ENCODE measurements at places on chromosomes 3 and 15.
A peak's percentile ranks its signal among the peaks of the same experiment; 100 is the strongest.

- H3K4me1 ChIP-seq: no peaks in the 10 kb centered on the region
- no peak for DNase-seq
Measured at GRCh38 chr3:143726727-143727126, 121.5 kb downstream of the SLC9A9 start.

- no peak overlapping the region for H3K4me3 ChIP-seq
- peaks cover 15% of the 10 kb centered on the region for H3K36me3 ChIP-seq
- no peak overlapping the region for H3K27ac ChIP-seq
- no peaks in the 10 kb centered on the region for H3K27me3 ChIP-seq
- no peaks in the 10 kb centered on the region for H3K4me1 ChIP-seq
Measured at GRCh38 chr15:34354286-34354685, 11.2 kb downstream of the NUTM1 start.

GRCh38 chr3:179961071-179961702, 75.5 kb downstream of the PEX5L start:
- peak; percentile 43 for DNase-seq
- H3K36me3 ChIP-seq: peaks cover 18% of the 10 kb centered on the region
- peak overlapping the region; percentile 97 for H3K27ac ChIP-seq
- H3K27me3 ChIP-seq: no peaks in the 10 kb centered on the region
- H3K4me1 ChIP-seq: peaks cover 97% of the 10 kb centered on the region

DNA sequence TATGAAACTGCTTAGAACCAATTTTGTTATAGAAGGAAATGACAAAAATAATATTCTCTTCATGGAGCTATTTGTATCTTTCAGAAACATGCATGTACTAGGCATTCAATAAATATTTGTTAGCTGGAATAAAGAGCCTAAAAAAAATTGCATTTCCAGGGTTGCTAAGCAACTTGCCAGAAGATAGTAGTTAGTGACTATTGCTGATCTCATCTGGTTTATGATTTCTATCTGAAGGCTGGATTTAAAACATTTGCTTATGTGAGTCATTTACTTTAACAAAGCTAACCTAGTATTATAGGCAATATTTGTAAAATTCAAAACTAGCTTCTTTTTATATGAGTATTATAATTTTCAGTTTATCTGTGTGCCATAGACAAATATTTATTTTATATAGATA, 78.3 kb downstream of the NAALADL2 start:
- no peaks in the 10 kb centered on the region for H3K36me3 ChIP-seq
- no peaks in the 10 kb centered on the region for H3K4me1 ChIP-seq
- DNase-seq: no peak
- no peaks in the 10 kb centered on the region for H3K27me3 ChIP-seq

DNA sequence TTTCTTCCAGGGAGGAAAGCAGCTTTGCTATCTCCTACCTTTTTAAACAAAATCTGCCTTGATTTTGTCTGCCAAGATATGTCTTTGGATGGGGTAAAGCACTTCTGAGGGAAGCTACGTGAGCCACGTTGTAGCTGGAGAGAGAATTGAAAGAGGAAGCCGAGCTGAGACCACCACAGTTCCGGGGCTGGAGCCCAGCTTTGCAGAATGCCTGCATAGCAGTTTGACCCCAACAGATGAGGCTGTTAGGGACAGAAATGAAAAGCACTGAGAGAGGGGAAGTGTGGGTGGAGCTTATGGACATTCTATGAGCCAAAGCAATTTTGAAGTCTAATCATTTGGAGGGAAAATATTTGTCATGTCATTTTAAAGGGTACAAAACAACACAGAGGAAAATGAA, 45.4 kb downstream of the LIPC start:
- peak; percentile 81 for DNase-seq
- H3K4me1 ChIP-seq: peaks cover 66% of the 10 kb centered on the region
- H3K4me3 ChIP-seq: peak overlapping the region; percentile 22
- H3K27ac ChIP-seq: peak overlapping the region; percentile 92

GRCh38 chr15:90231028-90232017, 2.4 kb downstream of the CIB1 start:
- H3K36me3 ChIP-seq: peaks cover 26% of the 10 kb centered on the region
- H3K27ac ChIP-seq: 0 out of 2 replicates have a peak overlapping the region, but pooled peaks have one; percentile 28
- peak; percentile 72 for DNase-seq
- no peak overlapping the region for H3K4me3 ChIP-seq
- no peaks in the 10 kb centered on the region for H3K27me3 ChIP-seq

GRCh38 chr3:76372497-76372896, 587.1 kb upstream of the ZNF717 start:
- no peaks in the 10 kb centered on the region for H3K27me3 ChIP-seq
- H3K4me3 ChIP-seq: no peak overlapping the region
- H3K36me3 ChIP-seq: no peaks in the 10 kb centered on the region

DNA sequence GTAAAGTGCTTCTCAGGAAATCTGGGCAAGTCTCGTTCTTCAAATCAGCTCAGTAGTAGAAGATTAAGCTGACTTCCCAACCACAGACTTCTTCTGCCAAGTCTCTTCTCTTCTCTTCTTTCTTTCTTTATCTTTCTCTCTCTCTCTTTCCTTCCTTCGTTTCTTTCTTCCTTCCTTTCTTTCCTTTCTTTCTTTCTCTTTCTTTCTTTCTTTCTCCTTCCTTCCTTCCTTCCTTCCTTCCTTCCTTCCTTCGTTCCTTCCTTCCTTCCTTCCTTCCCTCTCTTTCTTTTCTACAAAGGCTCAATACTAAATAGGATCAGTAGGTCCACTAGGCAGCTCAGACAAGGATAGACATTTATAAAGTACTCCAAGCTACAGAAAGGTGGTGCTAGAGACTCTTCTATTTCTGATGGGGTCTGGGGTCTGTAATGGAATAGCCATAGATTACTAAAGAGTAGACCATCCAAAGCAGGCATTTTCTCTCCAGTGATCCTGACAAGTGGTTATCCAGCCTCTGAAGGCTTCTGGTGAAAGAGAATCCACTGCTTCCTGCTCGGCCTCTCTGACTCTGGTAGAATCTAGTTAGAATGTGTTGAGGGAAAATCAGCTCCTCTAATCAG, 100.8 kb downstream of the TPRG1 start:
- H3K27ac ChIP-seq: no peak overlapping the region
- DNase-seq: no peak
- H3K27me3 ChIP-seq: peaks cover 10% of the 10 kb centered on the region

- H3K36me3 ChIP-seq: no peaks in the 10 kb centered on the region
- no peak overlapping the region for H3K27ac ChIP-seq
- peaks cover 5% of the 10 kb centered on the region for H3K4me1 ChIP-seq
- no peak overlapping the region for H3K4me3 ChIP-seq
- no peaks in the 10 kb centered on the region for H3K27me3 ChIP-seq
- no peak for DNase-seq
Measured at GRCh38 chr15:84741121-84741520, 7.3 kb upstream of the ZNF592 start.

DNA sequence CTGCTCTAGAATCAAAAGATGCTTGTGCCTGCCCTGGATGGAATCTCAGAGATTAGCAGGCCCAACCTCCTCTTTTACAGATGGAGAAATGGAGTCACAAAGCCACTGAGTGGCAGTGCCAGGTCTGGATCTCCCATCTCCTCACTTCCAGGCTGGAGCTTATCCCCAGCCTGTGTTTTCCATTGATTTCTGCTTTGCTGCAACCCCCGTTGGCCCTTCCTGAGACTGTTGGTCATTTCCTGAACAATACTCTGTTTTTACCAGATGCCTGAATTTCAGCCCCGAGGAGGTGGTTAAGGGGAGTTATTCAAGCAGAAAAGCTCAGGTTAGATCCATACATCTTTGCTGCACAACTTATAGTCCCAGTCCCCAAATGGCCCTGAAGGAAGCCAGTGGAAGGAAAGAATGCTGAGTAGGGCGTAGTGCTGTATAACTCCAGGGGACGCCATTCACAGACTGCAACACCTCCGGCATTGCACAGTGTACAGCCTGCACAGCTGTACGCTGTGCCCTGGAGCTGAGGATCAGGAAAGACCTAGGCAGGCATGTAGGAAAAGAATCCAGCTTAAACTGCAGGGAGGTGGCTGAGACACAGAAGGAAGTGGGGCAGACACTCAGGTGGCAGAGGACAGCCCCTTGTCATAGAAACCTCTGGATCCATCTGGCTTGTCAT, 77.5 kb downstream of the RPLP1 start:
- H3K4me3 ChIP-seq: no peak overlapping the region
- no peak for DNase-seq
- H3K4me1 ChIP-seq: no peaks in the 10 kb centered on the region
- no peaks in the 10 kb centered on the region for H3K36me3 ChIP-seq
- H3K27me3 ChIP-seq: peaks cover 6% of the 10 kb centered on the region
- H3K27ac ChIP-seq: no peak overlapping the region

GRCh38 chr3:192825216-192825615, 92.4 kb downstream of the MB21D2 start:
- no peaks in the 10 kb centered on the region for H3K36me3 ChIP-seq
- peaks cover 9% of the 10 kb centered on the region for H3K27me3 ChIP-seq
- no peak overlapping the region for H3K4me3 ChIP-seq
- no peaks in the 10 kb centered on the region for H3K4me1 ChIP-seq

DNA sequence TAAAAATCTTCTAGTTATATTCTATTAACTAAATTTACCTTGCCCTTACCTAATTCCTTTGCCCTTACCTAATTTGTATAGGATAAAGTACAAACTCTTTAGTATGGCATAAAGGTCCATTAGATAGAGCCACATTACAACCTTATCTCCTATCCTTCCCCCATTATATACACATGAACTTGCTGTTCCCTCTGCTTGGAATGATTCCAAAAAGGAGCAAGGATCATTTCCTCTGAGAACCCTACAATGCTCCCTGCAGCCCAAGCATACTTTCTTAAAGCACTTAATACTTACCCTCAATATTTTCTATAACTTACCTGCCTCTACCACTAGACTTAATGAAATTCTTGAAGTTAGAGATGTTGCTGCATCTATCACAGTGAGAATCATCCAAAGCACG, 118.9 kb upstream of the CCDC54 start:
- H3K27ac ChIP-seq: no peak overlapping the region
- H3K4me1 ChIP-seq: no peaks in the 10 kb centered on the region
- H3K4me3 ChIP-seq: no peak overlapping the region
- H3K27me3 ChIP-seq: no peaks in the 10 kb centered on the region
- H3K36me3 ChIP-seq: no peaks in the 10 kb centered on the region

GRCh38 chr15:77709135-77709886, 76.6 kb upstream of the LINGO1 start:
- no peaks in the 10 kb centered on the region for H3K36me3 ChIP-seq
- H3K4me1 ChIP-seq: no peaks in the 10 kb centered on the region
- no peak overlapping the region for H3K4me3 ChIP-seq
- no peak overlapping the region for H3K27ac ChIP-seq
- peak; percentile 18 for DNase-seq

GRCh38 chr15:36256404-36256807, 323.0 kb upstream of the CDIN1 start:
- no peaks in the 10 kb centered on the region for H3K27me3 ChIP-seq
- no peaks in the 10 kb centered on the region for H3K4me1 ChIP-seq
- no peak overlapping the region for H3K27ac ChIP-seq
- no peak for DNase-seq
- no peak overlapping the region for H3K4me3 ChIP-seq
- H3K36me3 ChIP-seq: no peaks in the 10 kb centered on the region

DNA sequence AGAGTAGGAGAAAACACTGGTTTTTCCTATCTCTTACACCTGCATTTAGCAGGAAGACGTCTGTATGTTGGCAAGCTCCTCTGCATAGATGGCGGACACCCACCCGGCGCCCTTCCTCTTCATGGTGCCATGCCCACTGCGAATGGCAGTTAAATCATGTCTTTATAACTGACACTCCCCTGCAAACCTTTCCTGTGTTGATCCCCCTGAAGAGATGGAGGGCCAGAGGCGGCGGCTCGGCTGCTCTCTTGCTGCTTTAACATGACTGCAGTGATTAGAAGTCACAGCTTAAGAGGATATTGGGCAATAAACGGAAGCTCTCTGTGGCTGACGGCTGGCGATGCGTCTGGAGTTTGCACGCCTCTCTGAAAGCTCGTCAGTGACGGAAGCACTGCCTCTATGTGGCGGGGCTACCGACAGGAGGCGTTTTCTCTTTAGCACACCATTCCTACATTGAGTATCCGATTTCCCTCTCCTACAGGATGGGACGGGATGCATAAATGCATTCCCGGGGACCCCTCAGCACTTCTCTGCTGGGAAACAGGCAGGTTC, 25.5 kb upstream of the SNRPA1 start:
- H3K27ac ChIP-seq: peak overlapping the region; percentile 86
- DNase-seq: peak; percentile 77
- H3K36me3 ChIP-seq: no peaks in the 10 kb centered on the region

GRCh38 chr3:101861789-101862415, 12.6 kb downstream of the NFKBIZ start:
- H3K36me3 ChIP-seq: peaks cover 37% of the 10 kb centered on the region
- no peak overlapping the region for H3K4me3 ChIP-seq
- H3K4me1 ChIP-seq: no peaks in the 10 kb centered on the region
- H3K27ac ChIP-seq: no peak overlapping the region
- H3K27me3 ChIP-seq: no peaks in the 10 kb centered on the region
- no peak for DNase-seq

- DNase-seq: no peak
- peaks cover 9% of the 10 kb centered on the region for H3K27me3 ChIP-seq
- H3K36me3 ChIP-seq: no peaks in the 10 kb centered on the region
- H3K4me3 ChIP-seq: no peak overlapping the region
- H3K4me1 ChIP-seq: no peaks in the 10 kb centered on the region
Measured at GRCh38 chr3:14616606-14617507, 34.7 kb upstream of the CCDC174 start.

DNA sequence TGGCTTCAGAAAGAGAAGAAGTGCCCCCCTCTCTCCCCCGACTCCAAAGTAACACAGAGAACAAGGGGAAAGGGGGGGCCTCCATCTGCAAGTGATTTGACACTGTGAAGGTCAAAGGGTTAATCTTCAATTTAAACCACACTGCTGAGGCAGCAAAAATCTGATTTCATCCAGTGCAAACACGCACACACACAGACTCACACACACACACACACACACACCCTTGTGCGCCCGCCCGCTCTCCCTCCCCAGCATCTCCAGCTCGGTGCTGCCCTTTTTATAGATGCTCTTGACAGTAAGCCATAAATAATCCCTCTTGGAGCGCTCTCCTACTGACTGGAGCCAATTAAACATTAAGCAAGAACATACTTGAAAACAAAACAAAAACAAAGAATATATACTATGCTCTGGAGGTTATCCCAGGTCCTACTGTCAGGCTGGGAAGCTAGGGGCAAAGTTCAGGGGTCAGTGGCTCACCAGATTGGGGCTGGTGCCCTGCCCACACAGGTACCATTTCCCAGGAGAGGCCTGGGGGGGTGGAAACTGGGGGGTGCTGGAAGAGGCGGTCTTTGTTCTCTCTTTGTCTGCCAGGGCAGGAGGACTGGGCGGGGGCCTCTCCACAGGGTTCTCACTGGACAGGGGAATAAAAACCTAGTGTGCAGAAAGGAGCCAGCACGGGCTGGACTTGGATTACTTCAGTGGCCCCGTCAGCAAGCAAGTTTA, 16.3 kb downstream of the BMF start:
- H3K4me3 ChIP-seq: no peak overlapping the region
- H3K27ac ChIP-seq: no peak overlapping the region
- no peaks in the 10 kb centered on the region for H3K27me3 ChIP-seq
- no peaks in the 10 kb centered on the region for H3K36me3 ChIP-seq

DNA sequence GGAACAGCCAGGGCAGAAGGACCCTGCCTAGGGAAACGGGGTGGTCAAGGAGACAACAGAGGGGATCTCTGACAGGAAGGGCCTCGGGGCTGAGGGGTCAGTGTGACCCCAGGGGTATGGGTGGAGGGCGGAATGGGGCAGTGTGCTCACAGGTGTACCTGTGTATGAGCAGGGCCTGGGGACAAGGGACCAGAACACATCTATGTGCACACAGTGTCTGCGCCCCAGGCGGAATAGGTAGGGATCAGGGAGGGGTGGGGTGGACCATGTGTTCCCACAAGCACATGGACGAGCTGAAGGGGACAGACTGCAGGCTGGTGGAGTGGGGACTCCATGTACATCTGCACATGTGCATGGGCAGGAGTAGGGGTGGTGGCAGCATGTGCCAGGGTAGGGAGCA, 5.0 kb upstream of the TLR9 start:
- no peaks in the 10 kb centered on the region for H3K27me3 ChIP-seq
- H3K4me1 ChIP-seq: peaks cover 29% of the 10 kb centered on the region
- no peak for DNase-seq
- no peak overlapping the region for H3K27ac ChIP-seq
- H3K4me3 ChIP-seq: no peak overlapping the region
